ENCODE measurements at places on chromosomes 2 and 18.
A peak's percentile ranks its signal among the peaks of the same experiment; 100 is the strongest.

- DNase-seq, result no peak
Observed at GRCh38 chr2:239820836-239821693, 204.1 kb downstream of the NDUFA10 start.

GRCh38 chr2:230866756-230867523 lies 2.2 kb downstream of the ITM2C start:
- DNase-seq, result no peak

DNA sequence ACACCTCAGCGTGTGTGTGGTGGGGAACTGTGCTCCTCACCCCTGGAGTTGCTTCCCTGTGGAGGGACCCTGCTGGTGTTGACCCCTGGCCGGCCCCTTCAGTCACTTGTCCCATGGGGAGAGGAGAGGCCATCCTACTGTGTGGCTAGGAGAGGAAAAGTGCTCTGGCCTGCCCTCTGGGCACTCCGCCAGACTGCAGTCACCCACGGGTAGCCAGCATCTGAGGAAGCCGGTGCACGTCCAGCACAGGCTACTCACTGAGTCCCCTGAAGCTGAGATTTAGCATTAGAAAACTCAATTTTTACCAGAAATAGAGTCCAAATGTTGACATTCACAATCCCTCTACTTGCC lies 211.5 kb upstream of the RAB6C start:
- no peak for DNase-seq

- peak; percentile 3 for DNase-seq
Observed at GRCh38 chr2:95374451-95374920, 28.0 kb upstream of the FAHD2A start.

- DNase-seq, result no peak
Observed at GRCh38 chr2:219065484-219065883, 4.8 kb upstream of the IHH start.

- no peak for DNase-seq
Observed at GRCh38 chr18:63683890-63684289, 18.9 kb upstream of the SERPINB11 start.

GRCh38 chr2:176435729-176436128 lies 166.5 kb downstream of the MTX2 start:
- no peak for DNase-seq

GRCh38 chr2:26765475-26766200 lies 1.6 kb downstream of the SLC35F6 start:
- no peak for DNase-seq

DNA sequence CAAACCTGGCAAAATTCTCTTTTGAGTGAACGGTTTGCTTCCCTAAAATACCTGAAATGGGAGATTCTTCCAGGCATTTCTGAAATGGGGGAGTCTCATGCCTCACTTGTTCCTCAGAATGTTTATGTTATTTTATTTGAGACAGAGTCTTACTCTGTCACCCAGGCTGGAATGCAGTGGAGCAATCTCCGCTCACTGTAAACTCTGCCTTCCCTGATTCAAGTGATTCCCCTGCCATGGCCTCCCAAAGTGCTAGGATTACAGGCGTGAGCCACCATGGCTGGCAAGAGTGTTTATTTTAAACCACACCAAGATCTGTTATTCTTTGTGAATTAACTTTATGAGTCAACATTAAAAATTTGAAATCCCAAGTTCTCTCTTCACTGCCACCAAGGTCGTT lies 6.4 kb upstream of the FHL2 start:
- no peak for DNase-seq

DNA sequence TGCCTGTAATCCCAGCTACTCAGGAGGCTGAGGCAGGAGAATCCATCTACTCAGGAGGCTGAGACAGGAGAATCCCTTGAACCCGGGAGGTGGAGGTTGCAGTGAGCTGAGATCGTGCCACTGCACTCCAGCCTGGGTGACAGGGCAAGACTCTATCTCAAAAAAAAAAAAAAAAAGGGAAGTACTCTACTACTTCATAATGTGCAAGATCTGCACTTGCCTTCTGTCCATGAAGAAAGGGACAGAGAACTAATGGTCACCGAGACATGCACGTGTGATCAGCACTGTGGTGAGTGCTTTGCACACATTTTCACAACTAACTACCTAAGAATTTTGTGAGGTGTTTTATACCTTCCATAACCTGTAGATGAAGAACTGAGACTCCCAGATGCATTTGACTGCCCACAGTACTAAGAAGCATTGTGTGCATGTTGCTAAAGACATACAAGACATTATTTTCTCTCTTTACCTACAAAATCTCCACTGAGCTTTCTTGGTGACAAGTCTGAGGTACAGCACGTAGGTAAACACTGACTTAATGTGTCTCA lies 784.8 kb upstream of the ID2 start:
- no peak for DNase-seq

GRCh38 chr2:205811387-205811786 lies 129.1 kb downstream of the NRP2 start:
- no peak for DNase-seq

DNA sequence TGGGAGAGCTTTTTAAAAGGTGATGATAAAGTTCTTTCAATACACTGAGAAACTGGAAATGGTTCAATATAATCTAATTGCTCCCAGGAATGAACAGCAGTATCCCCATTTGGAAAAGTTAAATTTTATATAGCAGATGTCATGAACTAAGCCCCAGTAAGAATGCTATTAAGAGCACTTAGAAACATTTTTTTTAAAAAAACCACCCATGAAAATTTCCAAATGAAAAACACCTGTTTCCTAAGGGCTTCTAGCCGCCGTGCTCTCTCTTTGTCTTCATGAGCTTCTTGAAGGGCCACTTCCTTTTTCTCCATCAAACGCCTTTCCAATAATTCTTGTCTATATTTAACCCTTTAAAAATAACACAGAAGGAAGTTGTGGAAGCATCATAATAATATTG lies 77.0 kb downstream of the UPP2 start:
- DNase-seq, result no peak

GRCh38 chr18:70448588-70448987 lies 159.7 kb downstream of the SOCS6 start:
- no peak for DNase-seq

GRCh38 chr2:96176661-96177060 lies 31.4 kb upstream of the DUSP2 start:
- DNase-seq, result no peak

DNA sequence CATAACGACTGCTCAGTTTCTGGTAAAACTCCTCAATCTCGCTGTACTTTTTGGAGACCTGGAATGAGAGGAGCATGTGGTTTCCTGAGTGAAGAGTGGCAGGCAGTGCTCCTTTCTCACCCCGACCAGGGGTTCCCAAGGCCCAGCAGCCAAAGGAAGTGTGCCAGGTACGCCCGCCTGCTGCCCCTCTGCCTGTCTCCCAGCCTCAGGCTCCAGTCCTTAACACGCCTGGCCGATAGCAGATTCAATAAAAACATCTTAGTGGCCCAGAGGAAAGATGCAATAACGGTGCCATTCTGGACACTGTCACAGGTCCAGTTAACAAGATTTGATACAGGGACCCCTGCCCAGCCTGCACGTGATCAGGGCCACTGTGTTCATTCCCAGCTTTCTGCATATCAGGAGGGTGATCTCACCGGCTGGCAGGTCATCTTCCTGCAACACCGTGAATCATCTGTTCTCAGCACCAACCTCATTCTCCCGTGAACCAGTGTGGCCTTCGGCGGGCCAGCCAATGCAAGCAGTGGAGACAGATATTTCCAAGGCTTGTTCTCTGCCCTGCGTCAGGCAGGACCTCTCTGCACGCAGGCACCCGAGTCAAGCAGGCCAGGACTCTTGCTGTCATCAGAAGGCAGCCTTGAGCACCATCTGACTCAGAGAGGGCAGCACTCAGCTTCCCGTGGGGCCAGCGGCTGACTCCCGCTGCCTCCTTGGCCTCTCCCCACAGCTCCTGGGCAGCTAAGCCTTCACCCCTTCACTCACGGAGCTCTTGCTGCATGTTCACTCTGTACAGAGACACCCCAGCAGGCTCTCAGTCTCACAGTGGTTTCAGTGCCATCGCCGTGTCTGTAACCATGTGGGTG lies 9.5 kb downstream of the HS1BP3 start:
- no peak for DNase-seq

DNA sequence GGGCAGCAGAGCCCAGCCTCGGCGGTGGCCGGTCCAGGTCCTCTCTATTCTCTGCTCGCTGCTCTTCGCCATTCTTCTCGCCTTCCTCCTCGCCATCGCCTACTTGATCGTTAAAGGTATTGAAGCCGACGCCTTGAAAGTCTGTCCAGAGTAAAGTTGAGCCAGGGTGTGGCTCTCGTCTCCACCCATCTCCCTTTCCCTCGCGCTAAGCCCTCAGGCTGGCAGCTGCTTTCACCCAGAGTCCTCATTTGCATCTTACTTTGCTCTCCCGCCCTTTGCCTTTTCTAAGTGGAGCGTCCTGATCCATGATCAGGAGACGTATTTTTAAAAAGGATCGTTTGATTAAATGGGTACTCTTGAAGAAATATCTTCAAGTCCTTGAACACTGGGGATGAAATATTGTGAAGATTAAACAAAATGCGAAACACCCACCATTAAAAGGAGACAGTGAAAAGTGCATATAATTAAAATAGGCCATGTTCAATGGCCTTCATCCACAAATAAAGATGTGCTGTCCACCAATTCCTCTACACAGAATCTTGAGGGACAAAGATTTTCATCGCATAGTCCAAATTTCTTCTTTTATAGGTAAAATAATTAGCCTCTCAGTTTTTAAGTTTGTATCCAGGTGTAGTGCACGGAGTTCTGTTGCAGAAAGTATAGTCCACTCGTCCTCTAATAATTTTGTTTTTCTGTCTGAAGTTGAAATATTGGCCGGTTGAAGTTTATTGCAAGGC lies 657 bp downstream of the ARL6IP6 start:
- DNase-seq, result peak; percentile 5

DNA sequence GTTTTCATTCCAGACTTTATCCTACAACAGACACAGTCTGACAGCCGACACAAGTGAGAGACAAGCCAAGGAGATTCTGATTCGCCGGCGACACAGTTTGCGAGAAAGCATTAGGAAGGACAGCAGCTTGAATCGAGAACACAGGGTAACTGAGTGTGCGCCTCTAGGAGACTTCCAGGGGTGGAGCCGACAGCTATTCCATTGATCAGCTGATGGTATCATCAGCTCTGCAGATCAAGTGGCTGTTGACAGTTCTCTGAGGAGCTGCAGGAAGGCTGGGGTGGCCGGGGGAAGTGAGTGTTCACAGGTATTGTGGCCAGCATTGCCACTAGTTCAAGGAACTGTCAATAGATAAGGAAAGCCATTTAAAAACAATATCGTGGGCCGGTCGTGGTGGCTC lies 57.3 kb upstream of the TMEM182 start:
- no peak for DNase-seq

- DNase-seq, result no peak
Observed at GRCh38 chr2:232377841-232378734, 463 bp upstream of the ALPP start.

DNA sequence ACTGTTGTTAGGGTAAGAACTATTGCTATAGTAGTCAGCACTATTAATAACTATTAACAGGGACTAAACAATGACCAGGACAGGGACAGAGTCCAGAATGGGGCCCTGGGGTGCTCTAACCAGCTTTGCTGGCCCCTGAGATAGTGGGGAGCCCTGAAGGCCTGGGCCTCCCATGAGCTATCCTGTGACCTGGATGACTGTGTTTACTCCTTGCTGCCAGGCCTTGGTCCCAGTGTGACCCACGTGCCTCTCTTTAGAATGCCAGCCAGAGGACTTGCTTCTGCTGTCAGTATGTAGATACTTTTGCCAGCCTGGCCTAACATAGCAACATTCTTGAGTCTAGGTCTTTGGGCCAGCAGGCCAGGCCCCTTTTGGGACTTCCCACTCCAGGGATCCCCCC lies 11.4 kb downstream of the CDK5R2 start:
- no peak for DNase-seq

- DNase-seq, result no peak
Observed at GRCh38 chr2:136482966-136483365, 282.4 kb upstream of the THSD7B start.

DNA sequence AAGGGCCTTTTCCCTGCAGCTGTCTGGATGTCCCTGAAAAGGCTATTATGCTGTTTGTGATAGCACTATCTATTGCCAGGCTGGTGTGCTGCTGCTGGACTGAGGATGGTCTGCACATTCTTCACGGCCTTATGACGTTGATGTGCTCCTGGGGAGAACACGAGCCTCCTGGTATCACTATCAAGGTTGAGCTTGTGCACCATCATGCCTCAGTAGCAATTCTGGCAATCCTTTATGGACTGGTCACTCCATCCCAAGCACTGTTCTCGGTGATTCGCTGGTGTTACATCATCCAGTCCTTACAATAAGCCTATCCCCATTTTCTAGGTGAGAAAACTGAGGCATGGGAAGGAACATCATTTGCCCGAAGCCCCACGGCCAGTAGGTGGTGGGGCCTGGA lies 18.2 kb upstream of the CCBE1 start:
- no peak for DNase-seq

DNA sequence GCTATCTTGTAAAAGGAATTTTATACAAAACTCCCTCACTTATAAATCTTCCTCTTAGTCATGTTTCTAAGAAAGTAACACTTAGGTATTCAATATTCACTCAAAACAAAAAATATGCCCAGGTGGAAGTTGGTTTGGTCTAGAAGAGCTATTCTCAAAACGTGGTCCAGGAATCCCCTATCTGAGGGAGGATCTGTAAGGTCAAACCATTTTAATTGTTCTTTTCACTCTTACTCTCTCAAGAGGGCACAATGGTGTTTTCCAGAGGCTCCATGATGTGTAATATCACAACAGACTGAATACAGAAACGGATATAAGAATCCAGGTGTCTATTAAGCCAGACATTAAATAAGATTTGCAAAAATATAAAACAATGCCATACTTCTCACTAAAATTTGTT lies 9.9 kb downstream of the MOB1A start:
- DNase-seq, result no peak

DNA sequence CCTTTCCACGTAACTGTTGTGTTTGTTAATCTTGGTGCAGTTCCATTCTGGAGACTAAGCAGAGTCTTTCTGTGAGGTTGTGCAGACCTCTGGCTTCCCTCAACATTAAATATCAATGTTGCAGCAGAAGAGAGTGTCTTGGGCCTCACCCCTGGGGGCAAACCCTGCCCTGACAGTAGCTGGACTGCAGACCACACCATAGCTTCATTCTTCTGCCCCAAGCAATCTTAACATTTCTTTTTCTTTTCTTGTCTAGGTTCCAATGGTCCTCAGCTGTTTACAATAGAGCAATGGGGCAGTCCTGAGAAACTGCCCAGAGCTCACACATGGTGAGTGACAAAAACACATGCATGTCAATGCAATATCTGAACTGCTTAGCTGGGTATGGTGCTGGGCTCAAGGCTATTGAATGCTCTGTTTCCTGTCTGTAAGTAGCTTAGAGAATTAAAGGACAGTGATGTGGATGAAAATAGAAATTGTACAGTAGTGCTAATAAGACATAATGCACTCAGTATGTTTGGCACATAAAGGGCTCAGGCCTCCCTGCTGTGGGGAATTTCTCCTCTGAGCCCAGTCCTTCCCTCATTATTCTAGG lies 237.6 kb downstream of the ALPK2 start:
- DNase-seq, result no peak

GRCh38 chr2:19580830-19581229 lies 222.4 kb upstream of the OSR1 start:
- no peak for DNase-seq

GRCh38 chr2:179239195-179239594 lies 25.4 kb downstream of the SESTD1 start:
- no peak for DNase-seq

Data from tibial nerve (tissue), 4 donors.